Activated CD4-positive, alpha-beta T cell treated with anti-CD3 and anti-CD28 coated beads, Interleukin-2, amount 10 ng/mL, durations not matched to agents 7 days and 5 days (primary cell): ENCODE measurements at places on chromosomes 5 and 9.

GRCh38 chr5:181217803-181218062 lies 5.3 kb upstream of the TRIM41 start:
- peak; percentile 43 for DNase-seq

- no peak for DNase-seq
Observed at GRCh38 chr9:120336021-120336752, 243.8 kb downstream of the CDK5RAP2 start.

GRCh38 chr5:50595199-50595598 lies 71.2 kb upstream of the PARP8 start:
- DNase-seq: no peak

- no peak for DNase-seq
Observed at GRCh38 chr5:2399804-2400203, 351.7 kb downstream of the IRX2 start.

DNA sequence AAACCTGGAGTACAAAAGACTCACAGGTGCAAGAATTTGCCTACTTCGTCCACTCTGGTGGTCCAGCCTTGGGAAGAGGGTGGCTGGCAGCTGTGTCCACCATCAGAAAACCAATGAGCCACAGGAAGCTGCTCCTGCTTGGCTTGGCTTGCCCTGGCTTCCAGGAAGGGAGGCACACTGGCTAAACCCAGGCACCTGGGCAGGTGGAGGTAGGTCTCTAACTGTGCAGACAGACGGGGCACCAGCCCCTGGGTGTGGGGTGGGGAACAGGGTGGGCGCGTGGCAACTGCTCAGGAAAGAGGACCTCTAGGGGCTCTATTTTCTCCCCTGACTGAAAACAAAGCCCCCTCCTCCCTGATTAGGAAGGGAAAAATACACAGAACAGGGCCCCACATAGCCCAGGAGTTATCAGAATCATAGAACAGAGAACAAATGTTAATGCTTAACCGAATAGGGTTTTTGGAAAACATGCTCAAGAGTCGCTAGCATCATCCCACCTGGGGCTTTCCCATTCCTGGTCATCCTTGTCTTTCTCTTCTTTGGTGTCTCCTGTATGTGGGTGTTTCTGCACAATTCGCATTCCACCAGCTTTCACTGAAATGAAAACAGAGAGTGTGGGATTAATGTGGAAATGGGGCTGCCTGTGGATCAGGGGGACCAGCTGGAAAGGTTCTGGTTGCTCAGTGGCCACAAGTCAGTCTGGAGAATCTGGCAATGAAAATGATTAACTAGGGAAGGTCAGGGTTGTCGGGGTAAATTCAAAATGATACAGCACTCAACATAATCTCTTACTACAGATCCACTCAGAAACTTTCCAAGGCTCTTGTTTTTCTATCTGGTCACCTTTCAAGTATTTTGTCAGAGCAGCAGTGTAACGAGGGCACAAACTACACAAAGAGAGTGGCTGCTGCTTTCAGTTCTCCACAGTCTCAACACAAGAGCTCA lies 13.1 kb downstream of the DAP start:
- no peak for DNase-seq

DNA sequence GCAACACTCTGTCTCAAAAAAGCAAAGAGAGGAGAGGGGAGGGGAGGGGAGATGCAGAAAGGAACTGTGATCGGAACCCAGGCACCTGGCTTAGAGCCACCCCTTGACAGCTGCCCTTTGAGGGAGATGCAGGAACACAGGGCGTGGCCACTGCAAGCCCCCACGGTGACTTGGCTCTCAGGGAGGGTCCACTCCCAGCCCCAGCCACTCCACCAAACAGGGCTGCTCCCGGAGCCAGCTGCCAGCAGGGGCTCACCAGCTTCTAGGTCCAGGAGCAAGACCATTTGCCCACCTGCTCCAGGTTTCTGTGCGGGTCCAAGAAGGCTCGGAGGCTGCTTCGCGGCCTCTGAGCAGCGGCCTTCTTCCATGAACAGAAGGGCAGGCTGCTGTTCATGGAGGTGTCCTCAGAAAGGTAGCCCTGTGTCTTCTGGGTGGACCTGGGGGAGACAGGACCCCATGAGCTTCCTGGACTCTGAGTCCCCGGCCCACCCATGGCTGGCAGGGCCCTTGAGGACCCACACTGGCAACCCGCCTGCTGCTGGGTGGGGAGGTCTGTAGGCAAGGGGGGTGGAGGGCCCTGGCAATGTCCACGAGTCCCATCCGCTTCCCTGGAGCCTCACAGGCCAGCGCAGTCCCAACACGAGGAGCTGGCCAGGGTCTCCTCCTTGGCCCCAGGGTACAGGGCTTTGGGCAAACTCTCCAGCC lies 7.9 kb downstream of the C9orf50 start:
- DNase-seq: no peak

DNA sequence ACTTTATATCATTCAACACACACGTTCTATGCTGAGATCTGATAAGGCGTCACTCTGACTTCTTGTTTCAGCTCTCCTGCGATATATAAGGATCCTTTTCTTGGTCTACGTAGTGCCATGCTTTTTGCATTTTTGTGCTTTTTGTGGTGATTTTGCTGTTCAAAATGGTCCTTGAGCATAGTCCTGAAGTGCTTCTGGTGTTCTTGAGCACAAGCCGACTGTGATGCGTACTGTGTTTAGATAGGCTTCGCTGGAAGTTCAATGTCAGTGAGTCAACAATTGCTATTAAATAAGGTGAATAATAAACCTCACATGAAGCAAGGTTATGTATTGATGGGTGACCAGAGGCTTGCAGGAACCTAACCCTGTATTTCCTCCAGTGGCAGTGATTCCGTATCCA lies 46.8 kb downstream of the ACO1 start:
- no peak for DNase-seq

- DNase-seq: no peak
Observed at GRCh38 chr5:172486912-172487311, 32.6 kb upstream of the SH3PXD2B start.

DNA sequence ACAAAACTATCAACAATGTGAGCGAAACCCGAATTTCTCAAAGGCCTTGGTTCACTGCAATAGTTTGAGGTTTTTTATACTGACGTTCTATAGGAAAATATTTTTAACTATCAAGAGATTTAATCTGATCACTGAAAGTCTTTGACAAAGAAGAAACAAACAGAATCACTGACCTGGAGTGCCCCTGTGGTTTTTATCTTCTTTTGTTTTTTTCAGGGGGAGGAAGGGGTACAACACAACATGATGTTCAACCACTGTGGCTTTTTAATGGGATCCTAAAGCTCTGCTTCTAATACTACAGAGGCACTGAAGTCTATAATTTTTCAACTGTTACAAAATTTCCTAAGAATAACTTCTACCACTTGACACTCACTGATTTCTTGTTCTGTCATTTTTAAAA lies 185.9 kb downstream of the AP3B1 start:
- no peak for DNase-seq

GRCh38 chr9:84874596-84874995 lies 205.1 kb downstream of the NTRK2 start:
- no peak for DNase-seq

GRCh38 chr5:141513627-141514329 lies 24.9 kb downstream of the PCDHGC5 start:
- peak; percentile 18 for DNase-seq

DNA sequence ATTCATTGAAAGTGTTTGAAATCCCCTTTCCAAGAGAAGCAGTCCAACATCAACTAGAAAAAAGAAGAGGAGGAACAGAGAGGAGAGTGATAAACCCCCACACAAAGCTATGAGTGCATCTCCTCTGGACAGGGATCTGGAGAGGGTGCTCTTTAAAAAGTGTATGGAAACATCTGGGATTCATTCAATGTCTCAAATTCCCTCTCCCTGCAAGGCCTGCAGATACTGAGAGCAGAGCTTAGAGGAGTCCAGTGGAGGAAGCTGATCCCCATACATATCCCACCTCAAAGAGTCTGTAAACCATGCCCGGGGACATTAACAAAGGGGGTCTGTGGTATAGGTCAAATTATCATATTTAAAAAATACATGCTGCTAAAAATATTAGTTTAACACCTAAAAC lies 2.2 kb downstream of the SPOCK1 start:
- no peak for DNase-seq

DNA sequence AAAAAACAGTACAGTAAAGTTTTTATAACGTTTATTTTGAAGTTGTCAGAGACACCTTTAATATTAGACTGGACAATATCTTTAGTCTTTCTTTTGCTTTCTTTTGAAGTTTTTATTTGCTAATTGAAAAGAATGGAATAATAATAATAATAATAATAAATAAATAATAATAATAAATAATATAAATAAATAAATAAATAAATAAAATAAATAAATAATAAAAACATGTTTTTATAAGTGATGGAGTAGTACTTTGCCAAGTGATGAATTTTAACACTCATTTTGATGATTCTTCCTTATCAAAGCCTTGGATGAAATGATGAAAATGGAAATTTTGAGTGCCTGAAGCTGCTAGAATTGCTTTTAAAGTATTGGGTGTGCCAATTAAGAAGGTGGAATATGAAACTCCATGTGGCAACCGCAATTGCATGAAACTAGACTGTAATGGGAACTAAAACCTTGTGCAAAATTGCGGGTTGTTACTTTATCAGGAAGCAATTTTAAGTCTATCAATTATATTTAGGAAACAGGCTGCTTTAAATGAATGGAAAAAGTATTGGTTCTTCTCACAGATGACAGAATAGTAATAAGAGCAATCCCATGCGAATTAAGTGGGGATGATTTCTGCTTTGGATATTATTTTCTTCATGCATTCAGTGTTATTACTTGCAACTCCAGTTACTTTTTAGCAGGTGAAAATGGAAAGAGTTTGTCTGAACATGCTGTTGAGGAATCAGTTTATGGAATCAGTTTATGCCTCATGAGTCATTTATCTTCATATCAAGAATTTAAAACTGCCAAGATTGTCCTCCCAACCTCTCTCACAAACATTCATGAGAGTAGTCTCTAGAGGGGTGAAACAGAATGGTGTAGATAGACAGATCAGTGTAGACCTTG lies 4.6 kb downstream of the ANXA1 start:
- no peak for DNase-seq

- no peak for DNase-seq
Observed at GRCh38 chr5:25405850-25406249, 761.1 kb upstream of the CDH10 start.

GRCh38 chr9:135929656-135930445 lies 22.5 kb upstream of the CAMSAP1 start:
- no peak for DNase-seq

GRCh38 chr9:71812385-71812784 lies 44.1 kb upstream of the CEMIP2 start:
- DNase-seq: no peak

DNA sequence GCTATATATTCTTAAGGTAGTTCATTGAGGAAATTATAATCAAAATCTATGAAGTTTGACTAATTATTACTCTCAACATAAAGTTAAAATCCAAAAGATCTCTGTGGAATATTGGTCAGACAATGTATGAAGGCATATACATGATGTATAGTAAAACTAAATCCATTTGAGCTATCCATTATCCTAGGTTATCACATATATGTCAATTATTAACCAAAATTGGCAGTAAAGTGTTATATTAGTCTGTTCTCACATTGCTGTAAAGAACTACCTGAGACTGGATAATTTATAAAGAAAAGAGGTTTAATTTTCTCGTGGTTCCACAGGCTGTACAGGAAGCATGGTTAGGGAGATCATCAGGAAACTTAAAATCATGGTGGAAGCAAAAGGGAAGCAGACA lies 511.7 kb upstream of the SGCD start:
- DNase-seq: no peak

GRCh38 chr5:156354571-156354970 lies 27.6 kb downstream of the SGCD start:
- no peak for DNase-seq

DNA sequence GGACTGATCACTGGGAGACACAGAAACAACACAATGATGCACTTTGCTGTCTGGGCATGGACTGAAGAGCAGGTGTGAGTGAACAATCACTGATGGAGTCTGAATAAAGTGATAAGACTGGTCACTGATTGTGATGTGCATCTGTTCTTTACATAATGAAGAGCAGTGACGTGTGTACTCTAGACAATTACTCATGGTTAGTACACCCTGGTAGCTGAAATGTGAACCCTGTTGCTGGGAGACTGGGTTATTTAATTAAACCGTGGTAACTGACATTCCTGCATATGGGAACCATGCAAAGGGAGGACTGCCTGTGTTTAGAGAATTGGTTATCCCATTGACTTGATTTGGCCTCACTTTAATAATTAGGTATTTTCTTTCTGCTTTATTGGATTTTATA lies 202.9 kb downstream of the NR2F1-AS1 start:
- no peak for DNase-seq
